ENCODE measurements at places on chromosomes 1 and 21.
A peak's percentile ranks its signal among the peaks of the same experiment; 100 is the strongest.

DNA sequence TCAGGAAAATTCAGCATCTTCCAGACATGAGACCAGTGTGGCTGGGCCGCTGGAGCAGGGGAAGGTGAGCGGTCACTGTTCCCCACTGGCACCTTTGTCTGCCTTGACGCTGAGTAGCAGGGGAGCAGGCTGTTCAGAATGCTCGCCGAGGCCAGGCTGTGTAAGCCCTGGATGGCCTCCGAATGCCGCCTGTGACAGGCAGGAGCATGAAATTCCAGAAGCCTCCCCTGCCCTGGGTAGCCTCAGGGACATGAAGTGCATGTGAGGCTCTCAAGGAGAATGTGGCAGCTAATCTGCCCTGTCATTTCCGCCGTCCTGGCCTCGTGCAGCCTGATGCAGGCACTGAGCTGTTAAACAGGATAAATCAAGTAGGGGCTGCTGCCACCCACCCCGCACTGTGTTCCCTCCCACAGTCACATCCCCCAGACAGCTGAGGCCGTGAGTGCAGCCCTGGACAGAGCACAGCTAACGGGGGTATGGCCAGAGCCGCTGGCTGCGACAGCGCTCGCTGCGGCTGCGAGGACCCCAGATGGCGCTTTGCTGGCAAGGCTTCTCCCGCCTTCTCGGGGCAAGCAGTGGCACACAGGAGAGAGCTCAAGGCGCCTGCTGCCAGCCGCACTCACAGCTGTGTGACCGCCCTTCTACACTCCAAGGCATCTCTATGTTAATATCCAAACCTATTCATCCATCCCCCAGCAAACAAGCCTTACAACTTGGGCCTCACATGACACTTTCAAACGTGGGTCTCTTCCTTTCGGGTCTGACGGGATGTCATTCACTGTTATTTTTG lies 105.0 kb upstream of the COL6A1 start:
- DNase-seq: no peak

DNA sequence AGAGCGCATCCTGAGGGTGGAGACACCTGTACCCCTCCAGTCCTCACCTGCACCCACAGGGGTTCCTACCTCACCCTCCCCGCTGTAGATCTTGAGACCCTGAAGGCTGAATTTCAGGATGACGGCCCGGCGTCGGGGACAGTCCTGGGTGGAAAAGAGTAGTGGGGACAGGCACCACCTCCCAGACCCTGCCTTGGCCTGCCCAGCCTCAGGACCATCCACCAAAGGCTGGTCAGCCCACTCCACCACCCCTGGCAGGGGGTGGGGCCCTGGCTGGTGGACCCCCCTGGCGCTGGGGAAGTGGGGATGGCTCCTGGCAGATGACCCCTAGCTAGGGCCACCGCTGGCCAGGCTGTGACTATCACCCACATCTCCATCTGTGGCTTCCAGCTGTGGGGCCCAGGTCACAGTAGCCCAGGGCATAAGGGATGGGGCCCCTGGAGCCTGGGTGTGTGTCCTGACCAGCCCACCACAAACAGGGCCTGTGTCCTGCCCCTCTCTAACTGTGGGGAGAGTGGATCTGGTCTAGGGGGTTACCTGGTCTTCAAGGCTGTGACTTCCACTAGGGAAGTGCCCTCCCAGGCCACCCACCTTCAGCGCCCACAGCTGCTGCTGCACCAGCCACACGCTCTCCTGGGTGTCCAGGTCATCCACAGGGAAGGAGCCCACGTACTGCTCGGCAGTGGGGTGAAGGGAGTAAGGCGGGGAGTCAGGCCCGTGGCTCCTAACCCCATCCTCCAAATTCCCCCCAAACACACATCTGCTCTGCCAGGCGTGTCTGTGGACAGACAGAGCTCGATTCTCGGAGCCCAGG lies 5.4 kb downstream of the SH2D5 start:
- no peak for DNase-seq

GRCh38 chr1:47656719-47657685 lies 219.2 kb downstream of the FOXD2 start:
- DNase-seq: no peak

GRCh38 chr1:247337250-247337746 lies 5.6 kb upstream of the ZNF496 start:
- no peak for DNase-seq

DNA sequence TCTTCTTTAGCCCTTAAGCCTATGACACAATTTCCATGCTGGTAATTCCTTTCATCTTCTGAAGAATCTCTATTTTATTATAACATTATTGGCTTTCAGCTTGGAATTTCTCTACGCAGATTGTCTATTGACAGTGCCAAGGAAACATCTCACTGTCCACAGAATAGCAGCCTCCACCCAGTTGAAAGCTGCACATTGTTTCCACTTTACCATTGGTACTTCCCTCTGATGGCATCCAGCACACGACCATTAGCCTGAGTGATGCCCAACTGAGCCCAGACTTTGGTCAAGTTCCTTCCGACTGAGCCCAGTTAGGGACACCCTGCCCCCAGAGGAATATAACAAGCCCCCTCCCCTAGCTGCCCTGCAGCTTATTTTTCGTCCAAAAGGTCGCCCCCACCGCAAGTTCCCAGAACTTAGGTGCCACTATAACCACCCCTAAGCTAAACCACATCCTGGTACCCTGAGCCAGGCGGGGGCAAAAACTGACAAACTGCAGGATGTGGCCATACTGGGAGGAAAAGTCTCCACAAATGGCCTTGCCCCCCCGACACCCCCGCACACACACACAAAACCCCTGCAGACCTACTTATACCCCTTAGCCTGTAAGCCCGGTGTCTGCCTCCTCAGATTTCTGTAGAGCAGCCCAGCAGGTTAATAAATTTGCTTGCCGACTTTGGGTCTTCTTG lies 13.2 kb downstream of the GBP5 start:
- DNase-seq: no peak

- no peak for DNase-seq
These were observed 3.9 kb upstream of the WNT2B start for GRCh38 chr1:112504661-112505399.

GRCh38 chr1:228415221-228415620 lies 1.4 kb downstream of the TRIM17 start:
- no peak for DNase-seq

GRCh38 chr1:84504580-84505492 lies 1.4 kb upstream of the SPATA1 start:
- DNase-seq: peak; percentile 44

- DNase-seq: no peak
These were observed 32.3 kb downstream of the TNN start for GRCh38 chr1:175099916-175100315.

- DNase-seq: no peak
These were observed 2.7 kb downstream of the ZBTB21 start for GRCh38 chr21:42007356-42007940.

DNA sequence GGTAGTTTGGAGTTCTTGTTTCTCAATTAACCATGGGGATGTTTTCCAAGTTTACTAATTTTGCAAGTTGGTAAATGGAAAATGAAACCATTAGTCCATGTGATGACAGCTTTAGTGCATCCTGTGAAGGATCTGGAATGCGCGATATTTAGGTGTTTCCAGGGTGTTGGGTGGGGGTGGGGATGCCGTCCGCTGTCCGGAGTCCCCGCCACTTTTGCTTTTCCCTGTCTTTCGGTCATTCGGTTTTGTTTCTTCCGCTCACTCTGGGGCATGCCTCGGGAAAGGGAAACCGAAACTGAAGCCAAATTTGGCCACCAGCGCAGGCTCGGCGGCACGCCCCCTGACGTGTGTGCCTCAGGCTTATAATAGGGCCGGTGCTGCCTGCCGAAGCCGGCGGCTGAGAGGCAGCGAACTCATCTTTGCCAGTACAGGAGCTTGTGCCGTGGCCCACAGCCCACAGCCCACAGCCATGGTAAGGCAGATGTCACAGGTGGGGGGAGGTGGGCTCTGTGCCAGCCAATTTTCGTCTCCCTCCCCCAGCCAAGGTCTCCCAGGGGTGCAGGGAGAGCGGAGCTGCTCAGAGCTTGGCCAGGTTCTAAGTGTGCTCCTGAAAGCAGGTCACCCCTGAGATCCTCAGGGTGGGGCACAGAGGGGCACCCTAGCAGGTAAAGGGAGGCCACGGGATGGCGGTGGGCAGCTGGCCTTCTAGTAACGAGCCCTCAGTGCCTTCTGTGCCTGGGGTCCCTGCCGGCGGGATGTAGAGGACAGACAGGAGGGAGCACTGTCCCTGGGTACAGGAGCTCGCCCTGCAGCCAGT lies at the start of gene ISG15:
Gene ISG15 (plus strand): TSS at position 393 of the 817 bp plus-strand sequence. CDS start 77 bp downstream, at position 470.
- DNase-seq: peak; percentile 61

DNA sequence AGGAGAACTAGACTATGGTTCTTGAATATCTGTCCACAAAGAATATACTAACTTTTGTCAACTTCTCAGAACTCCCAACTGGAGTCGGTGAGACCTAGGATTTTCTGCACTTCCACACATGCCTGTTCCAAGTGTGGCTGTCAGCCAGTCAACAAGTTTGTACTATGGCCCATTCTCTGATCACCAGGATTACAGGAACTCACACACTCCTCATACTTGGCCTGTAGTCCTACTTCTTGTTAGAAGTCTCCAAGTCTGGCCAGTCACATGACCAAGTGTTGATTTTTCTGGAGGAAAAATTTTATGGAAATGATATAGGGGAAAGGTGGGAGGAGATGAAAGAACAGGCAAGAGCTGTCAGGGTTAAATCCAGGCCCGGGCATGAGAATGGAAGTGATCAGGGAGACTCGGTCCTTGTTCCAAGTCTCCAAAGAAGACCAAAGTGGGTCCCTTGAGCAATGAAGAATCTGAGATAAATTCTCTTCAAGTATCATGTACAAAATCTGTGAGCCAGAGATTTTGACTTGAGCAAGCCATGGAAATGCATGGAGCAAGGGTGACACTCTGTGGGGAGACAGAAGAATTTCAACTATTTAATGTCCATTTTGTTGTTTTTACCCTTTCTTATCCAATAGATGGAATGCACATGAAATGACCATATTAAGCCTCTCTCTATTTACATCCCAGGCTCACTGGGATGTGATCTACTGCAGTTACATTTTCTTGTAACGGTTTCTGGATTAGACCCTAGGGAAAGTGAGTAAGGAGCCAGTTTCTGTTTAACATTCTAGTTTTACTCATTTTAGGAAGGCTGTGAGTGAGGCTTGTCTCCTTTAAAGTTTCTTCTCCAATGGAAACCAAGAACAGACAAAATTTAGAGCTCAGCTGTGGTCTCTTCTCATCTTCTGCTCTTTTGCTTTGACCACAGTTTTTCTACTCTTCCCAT lies 320.9 kb downstream of the ASTN1 start:
- DNase-seq: peak; percentile 2

DNA sequence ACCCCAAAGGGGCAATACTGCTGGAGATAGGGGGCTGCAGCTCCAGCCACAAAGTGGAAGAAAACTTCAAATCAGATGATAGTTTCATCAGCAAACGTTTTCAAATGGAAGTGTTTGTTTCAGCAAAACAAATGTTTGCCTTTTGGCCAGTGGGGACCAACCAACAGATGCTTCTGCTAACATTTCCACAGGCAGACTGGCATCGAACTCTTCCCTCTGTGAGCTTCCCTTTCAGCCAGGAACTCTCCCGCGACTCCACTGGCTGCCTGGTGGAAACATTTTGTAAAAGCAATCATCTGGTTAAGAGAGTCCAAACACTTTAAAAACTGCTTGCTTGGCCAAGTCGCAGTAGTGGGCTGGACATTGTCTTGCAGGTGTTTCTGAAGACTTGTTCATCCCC lies 30.7 kb downstream of the CENPF start:
- DNase-seq: no peak
